Activated T-helper 1 cell treated with Interleukin-2 at 50 U/mL for 16 hours (primary cell): ENCODE measurements at places on chromosomes 12 and 14.

DNA sequence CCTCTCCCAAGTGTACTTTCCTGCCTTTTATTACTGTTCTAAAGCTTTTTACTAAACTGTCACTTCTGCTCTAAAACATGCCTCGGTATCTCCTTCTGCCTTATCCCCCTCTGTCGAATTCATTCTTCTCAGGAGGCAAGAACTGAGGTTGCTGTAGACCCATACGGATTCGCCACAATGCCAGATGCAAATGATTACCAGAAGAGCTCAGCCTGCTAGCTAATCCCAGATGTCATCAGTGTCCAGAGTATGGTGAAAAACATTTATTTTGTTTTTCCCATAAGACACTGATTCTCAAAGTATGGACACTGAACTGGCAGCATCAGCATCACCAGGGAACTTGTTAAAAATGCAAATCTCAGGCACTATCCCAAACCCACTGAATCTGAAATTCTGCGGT, 359.3 kb downstream of the TMTC2 start:
- no peak for DNase-seq

DNA sequence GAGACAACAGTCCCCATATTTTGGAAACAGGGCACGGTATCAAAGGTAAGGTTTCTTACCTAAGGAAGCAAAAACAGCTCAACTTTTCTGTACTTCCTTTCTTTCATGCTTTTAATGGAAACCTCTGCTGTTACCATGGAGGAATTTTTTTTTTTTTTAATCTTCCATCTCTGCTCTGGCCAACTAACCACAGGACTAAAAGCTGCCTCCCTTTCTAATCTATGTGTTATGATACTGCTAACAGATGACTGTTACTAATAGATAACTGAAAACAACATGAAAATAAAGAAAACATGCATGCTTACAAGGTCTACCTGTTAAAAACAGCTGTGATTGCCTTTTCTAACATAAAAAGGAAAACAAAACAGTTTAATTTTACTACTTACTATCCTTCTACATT, 168.4 kb downstream of the SOX5 start:
- DNase-seq, result no peak

- no peak for DNase-seq
Measured at GRCh38 chr12:42804928-42805327, 215.4 kb upstream of the PRICKLE1 start.

- no peak for DNase-seq
Measured at GRCh38 chr12:69457433-69457832, 12.8 kb upstream of the FRS2 start.
